SK-N-DZ (cell line): ENCODE measurements at places on chromosomes 2 and 18.
A peak's percentile ranks its signal among the peaks of the same experiment; 100 is the strongest.

DNA sequence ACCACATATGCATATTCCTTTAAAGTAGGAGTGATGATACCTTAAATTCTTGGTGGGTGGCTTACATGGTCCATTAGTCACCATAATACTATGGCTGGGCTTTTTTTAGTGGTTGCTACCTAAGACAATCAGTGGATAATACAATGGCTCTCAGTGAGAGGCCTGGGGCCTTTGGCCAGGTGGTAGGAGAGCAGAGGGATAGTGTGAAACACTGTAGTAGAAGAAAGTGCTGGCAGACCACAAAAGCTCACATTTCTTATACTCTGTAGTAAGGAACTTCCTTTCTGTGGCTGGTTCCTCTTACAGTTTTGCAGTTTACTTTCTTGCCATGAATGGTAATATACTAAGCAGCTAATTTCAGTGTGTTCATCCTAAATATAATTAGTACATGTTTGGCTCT, 583.5 kb downstream of the XIRP2 start:
- no peak for DNase-seq

DNA sequence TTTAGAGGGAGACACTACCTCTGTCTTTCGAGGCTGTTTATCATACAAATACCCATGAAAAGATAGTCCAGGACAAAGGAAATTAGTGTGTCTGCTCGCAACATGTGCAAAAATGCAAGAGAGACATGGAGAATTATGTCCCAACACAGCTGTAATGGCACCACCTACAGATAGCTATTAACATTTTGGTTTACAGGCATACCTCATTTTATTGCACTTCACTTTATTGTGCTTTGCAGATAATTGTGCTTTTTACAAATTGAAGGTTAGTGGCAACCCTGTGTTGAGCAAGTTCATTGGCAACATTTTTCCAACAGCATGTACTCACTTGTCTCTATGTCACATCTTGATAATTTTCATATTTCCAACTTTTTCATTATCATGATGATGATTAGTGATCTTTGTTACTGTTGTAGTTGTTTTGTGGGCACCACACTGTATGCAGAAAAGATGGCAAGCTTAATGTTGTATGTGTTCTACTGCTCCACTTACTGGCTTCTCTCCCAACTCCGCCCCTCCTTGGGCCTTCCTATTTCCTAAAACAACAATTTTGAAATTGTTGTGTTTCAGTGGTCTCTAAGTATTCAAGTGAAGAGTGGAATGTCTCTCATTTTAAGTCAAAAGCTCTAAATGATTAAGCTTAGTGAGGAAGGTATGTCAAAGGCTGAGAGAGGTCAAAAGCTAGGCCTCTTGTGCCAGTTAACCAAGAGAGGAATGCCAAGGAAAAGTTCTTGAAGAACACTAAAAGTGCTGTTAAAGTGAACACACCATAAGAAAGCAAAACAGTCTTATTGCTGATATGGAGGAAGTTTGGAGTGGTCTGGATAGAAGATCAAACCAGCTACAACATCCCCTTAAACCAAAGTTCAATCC, 52.0 kb downstream of the ANKRD12 start:
- no peak for DNase-seq

GRCh38 chr2:216428618-216429350, 16.5 kb downstream of the SMARCAL1 start:
- DNase-seq, result no peak

DNA sequence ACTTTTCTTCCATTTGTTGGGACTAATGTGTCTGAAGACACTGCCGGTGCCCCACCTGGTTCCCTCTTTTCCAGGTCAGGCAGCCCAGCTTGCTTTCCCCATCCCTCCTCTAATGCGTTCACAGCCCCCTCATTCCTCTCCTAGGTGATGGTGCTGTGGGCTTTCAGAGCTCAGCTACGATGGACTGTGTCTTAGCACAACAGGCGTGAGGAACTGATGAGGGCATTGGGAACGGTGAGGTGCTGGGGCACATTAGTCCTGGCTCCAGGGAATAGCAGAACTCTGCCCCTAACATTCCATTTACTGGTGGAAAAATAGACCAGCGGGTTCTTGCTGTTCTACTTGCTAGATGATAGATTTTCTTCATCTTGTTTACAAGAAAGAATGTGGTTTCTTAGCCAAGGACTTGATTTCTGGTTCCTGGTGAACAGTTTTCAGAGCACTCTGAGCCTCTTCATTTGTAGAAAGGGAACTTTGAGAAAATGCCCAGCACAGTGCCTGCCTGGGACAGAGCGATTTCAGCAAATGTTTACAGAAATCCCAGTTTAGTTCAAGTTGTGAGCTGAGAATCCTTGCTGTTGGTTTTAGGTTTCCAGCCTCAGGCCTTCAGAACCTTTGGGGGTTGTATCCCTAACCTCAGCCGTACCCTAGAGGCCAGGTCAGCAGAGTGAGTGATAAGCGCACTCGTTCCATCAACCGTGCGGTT, 42.5 kb downstream of the LDLRAD4 start:
- no peak for DNase-seq

- no peak for DNase-seq
Measured at GRCh38 chr2:238728330-238729260, 119.3 kb upstream of the TWIST2 start.

DNA sequence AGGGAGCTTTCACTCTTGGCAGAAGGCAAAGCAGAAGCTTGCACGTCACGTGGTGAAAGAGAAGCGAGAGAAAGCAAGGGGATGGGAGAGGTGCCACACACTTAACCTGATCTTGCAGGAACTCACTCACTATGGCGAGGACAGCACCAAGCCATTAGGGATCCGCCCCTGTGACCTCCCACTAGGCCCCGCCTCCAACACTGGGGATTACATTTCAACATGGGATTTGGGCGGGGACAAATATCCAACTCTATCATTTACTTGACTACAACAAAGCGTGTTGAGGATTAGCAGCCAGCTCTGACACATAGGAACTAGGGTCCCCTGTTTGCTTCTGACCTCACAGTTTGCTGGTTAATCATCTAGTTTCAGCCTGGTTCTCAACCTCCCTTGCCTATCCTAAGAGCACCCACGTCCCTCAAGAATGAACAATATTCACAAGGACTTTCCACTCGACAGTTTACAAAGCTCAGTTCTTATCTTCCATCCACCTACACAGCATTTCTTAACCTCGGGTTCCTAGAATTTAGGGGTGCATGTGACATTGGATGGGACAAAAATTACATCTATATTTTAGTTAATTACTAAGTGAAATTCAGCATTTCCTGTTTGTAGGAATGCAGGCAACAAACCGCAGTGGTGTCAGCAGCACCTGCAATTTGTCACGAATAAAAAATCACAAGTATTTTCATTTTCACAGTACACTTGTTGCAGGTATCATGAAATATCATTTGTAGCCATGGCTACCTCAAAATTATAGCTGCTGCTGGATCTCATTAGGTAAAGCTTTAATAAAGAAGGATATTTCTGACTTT, 36.0 kb downstream of the LBH start:
- no peak for DNase-seq

DNA sequence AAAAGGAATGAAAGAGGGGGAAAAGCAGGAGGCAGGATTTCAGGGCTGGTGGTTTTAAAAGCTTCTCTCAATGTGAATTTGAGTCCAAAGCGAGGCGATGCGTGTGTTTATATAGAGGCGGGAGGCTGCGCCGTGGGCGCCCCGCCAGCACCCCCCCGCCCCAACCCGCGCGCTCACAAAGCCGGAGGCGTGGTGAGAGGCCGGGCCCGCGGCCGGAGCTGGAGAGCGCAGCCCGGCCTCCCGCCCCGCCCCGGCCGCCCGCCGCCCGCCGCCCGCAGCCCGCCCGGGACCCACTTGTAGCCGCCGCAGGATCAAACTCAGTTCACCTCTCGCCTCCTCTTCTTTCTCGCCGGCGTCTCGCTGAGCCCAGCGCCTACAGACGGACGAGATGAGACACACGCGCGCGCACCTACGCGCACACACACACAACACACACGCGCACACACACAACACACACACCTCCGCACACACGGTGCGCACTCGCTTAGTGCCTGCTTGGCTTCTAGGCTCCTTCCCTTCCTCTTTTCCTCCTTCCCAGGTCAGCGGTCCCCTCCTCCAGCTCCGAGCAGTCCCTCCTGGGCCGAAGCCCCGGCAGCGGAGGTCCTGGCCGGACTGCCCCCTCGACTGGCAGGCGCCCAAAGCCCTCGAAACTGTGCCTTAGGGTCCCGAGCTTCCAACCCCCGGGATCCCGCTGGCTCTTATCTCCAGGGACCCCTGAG, 1.3 kb upstream of the CYP26B1 start:
- no peak for DNase-seq

DNA sequence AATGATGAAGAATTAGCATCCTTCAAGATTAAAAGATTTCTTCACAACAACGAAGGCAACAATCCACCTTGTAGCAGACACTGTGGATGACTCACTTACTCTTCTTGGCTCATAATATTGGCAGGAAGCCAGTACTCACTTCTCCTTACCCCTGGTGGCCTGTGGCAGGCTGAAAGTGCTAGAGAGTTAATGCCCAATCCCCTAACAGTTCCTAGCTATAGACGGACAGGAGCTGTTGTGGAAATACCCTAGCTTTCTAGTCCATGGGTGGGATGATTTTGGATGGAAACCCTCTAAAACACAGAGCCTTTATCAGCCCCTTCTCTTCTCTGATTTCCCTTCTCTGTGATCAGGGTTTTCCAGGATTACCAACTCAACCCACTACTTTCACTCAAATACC, 128.6 kb upstream of the NYAP2 start:
- DNase-seq, result peak; percentile 18

DNA sequence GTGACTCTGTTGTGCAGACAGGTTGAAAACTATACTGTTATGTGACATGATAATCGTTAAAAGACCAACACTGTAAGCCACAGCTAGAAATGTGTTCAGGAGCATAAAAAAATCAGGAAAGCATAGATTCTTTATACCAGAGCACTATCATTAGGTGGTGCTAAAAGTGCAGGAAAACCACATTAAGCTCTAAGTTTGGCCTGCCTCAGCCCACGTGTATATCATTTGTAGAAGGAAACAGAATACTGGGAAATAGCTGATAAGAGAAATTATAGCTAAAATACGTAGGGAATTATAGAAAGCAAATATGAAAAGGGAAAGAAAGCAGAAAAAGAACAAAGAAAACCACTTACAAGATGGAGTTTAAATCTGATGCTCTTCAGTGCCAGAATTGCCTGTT, 26.5 kb upstream of the C2orf74 start:
- DNase-seq, result peak; percentile 34

- DNase-seq, result no peak
Measured at GRCh38 chr2:152606941-152607340, 110.3 kb downstream of the PRPF40A start.
